ENCODE measurements at places on chromosomes 4 and X.

- no peak overlapping the region for H3K27ac ChIP-seq
- no peak for DNase-seq
- H3K27me3 ChIP-seq: peaks cover 19% of the 10 kb centered on the region
Measured at GRCh38 chr4:158535130-158535614, 13.5 kb downstream of the RXFP1 start.

DNA sequence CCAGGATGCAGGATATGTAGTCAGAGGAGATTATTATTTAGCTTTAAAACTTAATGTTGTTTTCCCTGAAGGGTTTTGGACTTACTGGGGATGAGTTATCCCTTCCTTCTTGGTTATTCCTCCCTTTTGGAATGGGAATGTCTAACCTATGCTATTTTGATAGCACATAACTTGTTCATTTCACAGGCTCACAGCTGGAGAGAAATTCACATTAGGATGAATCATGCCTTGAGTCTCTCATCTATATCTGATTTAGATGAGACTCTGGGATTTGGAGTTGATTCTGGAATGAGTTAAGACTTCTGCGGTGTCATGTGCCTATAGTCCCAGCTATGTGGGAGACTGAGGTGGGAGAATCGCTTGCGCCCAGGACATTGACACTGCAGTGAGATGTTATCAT, 81.1 kb downstream of the ATP11C start:
- peak overlapping the region; percentile 24 for H3K27ac ChIP-seq
- H3K27me3 ChIP-seq: no peaks in the 10 kb centered on the region
- H3K4me3 ChIP-seq: no peak overlapping the region
- H3K36me3 ChIP-seq: peaks cover 2% of the 10 kb centered on the region

GRCh38 chrX:23883737-23884354, 23.9 kb downstream of the APOO start:
- peaks cover 9% of the 10 kb centered on the region for H3K4me1 ChIP-seq
- no peaks in the 10 kb centered on the region for H3K27me3 ChIP-seq
- no peak overlapping the region for H3K27ac ChIP-seq
- no peaks in the 10 kb centered on the region for H3K36me3 ChIP-seq
- H3K4me3 ChIP-seq: no peak overlapping the region

- H3K36me3 ChIP-seq: peaks cover 3% of the 10 kb centered on the region
- H3K4me3 ChIP-seq: peak overlapping the region; percentile 71
- peak overlapping the region; percentile 100 for H3K27ac ChIP-seq
- no peaks in the 10 kb centered on the region for H3K27me3 ChIP-seq
- no peak for DNase-seq
Measured at GRCh38 chr4:1331591-1332353, 15.2 kb upstream of the UVSSA start.

DNA sequence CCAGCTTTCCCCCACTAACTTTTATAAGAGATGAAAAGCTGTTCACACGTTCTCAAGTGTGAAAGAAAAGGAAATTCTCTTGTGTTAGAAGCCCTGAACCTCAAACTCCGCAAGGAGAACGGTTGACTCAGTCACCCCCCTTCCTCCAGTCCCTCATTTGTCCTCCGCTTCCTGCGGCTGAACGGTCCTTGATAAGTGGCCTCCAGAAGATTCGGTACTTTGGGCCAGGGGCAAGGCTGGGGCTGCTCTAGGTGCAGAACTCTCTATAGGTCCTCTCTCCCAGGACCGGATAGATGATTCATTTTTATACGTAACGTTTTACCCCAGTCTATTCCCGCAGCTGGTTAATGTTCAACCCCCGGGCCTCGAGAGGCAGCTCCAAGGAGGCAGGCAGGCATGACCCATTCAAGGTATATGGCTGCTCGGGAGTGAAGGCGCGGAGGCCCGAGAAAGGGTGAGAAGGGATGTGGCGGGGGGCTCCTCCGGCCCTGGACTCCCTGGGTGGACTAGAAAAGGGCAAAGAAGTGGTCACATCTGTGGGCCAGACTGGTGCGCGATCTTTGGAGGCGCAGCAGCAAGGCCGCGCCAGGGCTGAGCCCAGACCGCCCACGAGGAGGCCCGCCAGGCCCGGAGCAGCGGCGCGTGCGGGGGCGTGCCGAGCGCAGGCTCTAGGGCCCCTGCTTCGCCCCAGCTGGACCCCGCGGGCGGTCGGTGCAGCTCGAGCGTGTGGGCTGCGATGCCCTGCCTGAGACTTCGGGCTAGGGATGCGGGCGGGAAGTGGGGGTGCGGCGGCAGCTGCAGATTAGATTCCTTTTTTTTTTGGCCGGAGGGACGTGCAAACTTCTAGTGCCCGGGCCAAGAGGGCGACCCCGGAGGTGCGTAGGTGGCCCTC, 11.7 kb downstream of the PITX2 start:
- H3K36me3 ChIP-seq: peaks cover 4% of the 10 kb centered on the region
- peaks cover 4% of the 10 kb centered on the region for H3K4me1 ChIP-seq
- peaks cover 72% of the 10 kb centered on the region for H3K27me3 ChIP-seq
- DNase-seq: no peak
- no peak overlapping the region for H3K27ac ChIP-seq

- H3K36me3 ChIP-seq: peaks cover 10% of the 10 kb centered on the region
- H3K27ac ChIP-seq: no peak overlapping the region
- no peak for DNase-seq
- peak overlapping the region; percentile 49 for H3K4me3 ChIP-seq
- peaks cover 13% of the 10 kb centered on the region for H3K4me1 ChIP-seq
- H3K27me3 ChIP-seq: no peaks in the 10 kb centered on the region
Measured at GRCh38 chr4:56460085-56460484, 7.3 kb upstream of the SRP72 start.
